ENCODE measurements at places on chromosomes 3 and 15.

DNA sequence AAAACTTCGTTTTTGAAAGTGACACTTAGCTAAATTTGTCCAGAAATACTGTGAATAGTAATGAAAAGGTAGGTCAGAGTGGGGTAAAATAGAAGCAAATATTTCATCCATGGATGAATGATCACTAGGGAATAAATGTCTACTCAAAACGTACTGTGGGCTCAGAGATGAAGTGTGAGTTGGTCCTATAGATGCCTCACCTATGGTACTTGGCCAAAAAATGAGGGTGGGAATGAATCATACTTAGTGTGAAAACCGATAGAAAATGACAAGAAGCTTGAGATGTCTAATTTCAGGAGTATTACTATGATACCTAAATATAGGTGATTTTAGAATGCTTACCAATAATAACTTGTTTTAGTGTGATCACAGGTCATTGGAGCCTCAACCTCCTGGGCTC is 155.9 kb downstream of the GMNC start:
- DNase-seq = no peak

GRCh38 chr15:38069511-38070011 is 135.1 kb downstream of the TMCO5A start:
- no peak for DNase-seq

DNA sequence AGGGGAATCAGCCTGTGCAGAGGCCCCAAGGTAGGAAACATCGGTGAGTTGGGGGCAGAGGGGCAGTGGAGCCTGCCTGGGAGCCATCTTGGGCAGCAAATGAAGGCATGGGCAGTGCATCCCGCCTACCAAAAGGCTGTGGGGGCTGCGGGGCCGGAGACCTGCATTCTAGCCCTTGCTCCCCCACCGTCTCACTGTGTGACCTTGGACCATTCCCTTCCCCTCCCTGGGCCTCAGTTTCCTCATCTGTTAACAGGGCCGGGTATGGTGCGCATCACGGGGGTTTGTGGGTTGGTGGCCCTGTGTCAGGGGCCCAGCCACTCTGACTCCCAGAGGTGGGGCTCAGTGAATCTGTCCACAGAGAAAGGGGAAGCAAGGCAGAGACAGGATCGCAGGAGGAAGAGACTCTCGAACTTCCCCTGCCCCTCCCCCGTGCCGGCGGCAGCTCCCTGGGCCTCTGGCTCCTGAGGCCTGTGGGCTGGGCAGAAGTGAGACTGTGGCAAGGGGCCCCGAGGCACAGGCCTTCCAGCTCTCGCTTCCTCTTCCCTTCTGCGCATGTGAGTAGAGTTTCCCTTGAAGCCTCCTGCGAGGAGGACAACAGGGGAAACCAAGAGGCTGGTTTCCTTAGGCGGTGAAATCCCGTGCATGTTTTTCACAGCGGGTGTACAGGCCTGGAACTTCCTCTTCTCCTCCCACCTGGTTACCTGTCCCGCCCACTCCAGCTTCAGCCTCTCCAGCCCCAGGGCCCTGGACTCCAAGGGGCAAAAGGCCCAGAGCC is 42.9 kb downstream of the IDH2 start:
- peak; percentile 64 for DNase-seq

- DNase-seq = no peak
These were observed 103.9 kb downstream of the LRIG1 start for GRCh38 chr3:66396888-66397287.

- DNase-seq = no peak
These were observed 92.0 kb upstream of the TSEN2 start for GRCh38 chr3:12392101-12392878.

DNA sequence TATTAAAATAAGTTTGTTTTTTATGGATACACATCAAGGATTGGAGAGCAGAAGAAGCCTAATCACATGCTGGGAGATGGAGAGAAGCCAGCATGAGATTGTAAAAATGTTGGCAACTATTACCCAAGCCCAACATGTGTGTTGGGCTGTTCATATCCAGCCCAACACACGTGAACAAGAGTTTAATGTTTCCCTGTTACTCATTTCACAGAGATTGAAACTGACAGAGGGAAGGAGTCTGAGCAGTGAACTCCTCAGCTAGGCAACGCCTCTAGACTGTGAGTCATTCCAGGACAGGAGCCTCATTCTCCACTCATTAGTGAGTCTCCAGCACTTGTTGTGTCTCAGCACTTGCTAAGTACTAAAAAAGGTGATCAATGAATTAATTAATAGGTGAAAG is 43.2 kb upstream of the CMSS1 start:
- DNase-seq = no peak

Data from bone marrow (tissue), 2 donors.